Type B pancreatic cell (in vitro differentiated cells): ENCODE measurements at places on chromosomes 2 and 18. TPM values are rescaled to one million over a fixed set of nuclear protein-coding genes. Genes with fewer than 3 reads are reported as not detected.

- DNase-seq, result no peak
- peak overlapping the region; percentile 85 for H3K27ac ChIP-seq
- peaks cover 26% of the 10 kb centered on the region for H3K4me1 ChIP-seq
- peak overlapping the region; percentile 95 for H3K4me3 ChIP-seq
These were observed 2.9 kb upstream of the B4GALT6 start for GRCh38 chr18:31686986-31687928.

- peaks cover 4% of the 10 kb centered on the region for H3K27me3 ChIP-seq
- no peak for DNase-seq
- no peak overlapping the region for H3K27ac ChIP-seq
- H3K4me1 ChIP-seq, result peaks cover 20% of the 10 kb centered on the region
- H3K36me3 ChIP-seq, result no peaks in the 10 kb centered on the region
- H3K4me3 ChIP-seq, result no peak overlapping the region
These were observed 243.3 kb downstream of the TSN start for GRCh38 chr2:121998751-121999150.

DNA sequence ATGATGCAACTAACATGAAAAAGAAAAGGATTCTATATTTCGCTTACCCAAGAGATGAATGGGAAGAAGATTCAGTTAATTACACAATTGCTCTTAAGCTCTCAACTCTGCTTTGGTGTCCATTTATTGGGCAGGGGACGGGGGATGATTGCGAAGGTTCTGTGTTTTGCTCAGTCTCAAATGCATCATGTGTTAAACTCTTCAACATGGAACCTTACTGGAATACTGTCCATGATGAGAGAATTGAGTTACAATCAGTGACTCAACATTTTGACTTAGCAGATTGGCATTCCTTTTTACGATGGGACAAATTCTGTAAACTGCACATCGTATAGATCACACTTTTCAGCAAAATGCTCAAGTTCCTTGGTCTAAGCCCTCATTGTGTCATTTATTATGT is 135.6 kb downstream of the RBMS1 start:
- peaks cover 23% of the 10 kb centered on the region for H3K4me1 ChIP-seq
- no peak for DNase-seq
- no peak overlapping the region for H3K4me3 ChIP-seq
- no peaks in the 10 kb centered on the region for H3K27me3 ChIP-seq
- no peak overlapping the region for H3K27ac ChIP-seq

DNA sequence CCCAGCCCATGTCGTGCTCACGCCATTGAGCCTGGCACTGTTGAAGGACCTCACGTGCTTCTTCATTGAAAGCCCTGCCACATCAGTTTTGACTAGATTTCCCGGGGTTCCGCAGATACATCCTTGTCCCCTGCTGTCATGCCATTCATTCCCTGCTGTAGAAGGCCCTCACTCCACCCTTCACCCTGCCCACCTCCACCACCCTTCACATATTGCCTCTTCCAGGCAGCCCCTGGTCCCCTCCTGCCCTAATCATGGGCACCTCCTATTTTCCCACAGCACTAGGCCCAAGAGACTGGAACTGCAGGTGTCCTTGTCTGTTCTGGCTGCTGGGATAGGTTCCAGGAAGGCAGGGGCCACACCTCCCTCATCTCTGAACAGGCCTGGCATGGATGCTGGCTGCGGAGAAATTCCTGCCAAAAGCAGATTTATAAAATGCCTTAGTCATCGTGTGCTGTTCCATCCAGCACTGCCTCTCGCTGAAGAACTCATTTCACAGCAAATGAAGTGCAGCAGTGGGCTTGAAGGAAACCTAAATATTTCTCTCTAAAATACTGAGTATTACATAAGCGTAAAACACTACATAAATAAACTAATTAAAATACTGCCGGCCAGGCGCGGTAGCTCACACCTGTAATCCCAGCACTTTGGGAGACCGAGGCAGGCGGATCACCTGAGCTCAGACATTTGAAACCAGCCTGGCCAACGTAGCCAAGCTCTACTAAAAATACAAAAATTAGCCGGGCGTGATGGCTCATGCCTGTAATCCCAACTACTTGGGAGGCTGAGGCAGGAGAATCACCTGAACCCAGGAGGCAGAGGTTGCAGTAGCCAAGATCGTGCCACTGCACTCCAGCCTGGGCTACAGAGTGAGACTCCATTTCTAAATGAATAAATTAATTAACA is 38.4 kb downstream of the EIF4E2 start:
- no peak overlapping the region for H3K4me3 ChIP-seq
- H3K27me3 ChIP-seq, result no peaks in the 10 kb centered on the region
- H3K27ac ChIP-seq, result no peak overlapping the region
- peaks cover 6% of the 10 kb centered on the region for H3K36me3 ChIP-seq

TMEM37 gene
- total RNA-seq, result 11.8 and 16.4 TPM in 2 replicates

DNA sequence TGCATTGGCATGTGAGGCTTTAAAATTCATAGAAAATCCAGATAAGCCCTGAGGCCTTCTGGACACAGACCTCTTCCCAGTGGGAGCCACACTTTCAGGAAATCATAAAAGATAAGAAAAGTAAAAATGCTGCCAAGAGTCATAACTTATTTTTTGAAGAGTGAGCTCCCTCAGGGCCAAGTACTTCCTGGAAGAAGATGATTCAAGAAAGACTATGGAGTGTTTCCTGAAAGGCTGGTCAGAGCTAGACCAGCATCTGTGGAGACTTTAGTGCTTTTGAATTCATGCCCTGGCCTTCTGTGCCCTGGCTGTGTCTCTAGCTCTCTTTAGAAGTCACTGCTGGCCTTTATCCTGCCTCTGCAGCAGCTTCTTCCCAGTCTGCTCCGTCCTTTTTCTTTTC is 6.4 kb upstream of the XDH start:
- no peaks in the 10 kb centered on the region for H3K4me1 ChIP-seq
- H3K36me3 ChIP-seq, result no peaks in the 10 kb centered on the region
- no peaks in the 10 kb centered on the region for H3K27me3 ChIP-seq
- no peak overlapping the region for H3K27ac ChIP-seq
- H3K4me3 ChIP-seq, result no peak overlapping the region

MRO gene
- total RNA-seq, result 1.2 and 8.6 TPM in 2 replicates

- no peaks in the 10 kb centered on the region for H3K27me3 ChIP-seq
- no peak for DNase-seq
- H3K4me3 ChIP-seq, result no peak overlapping the region
These were observed 36.0 kb downstream of the CHN1 start for GRCh38 chr2:174969091-174969734.

UPP2 gene
- not detected in 2 replicates for total RNA-seq

- peaks cover 58% of the 10 kb centered on the region for H3K27me3 ChIP-seq
- peaks cover 5% of the 10 kb centered on the region for H3K4me1 ChIP-seq
- H3K27ac ChIP-seq, result no peak overlapping the region
- peak overlapping the region; percentile 76 for H3K4me3 ChIP-seq
These were observed 241.8 kb upstream of the RAB12 start for GRCh38 chr18:8367217-8367988.

DNA sequence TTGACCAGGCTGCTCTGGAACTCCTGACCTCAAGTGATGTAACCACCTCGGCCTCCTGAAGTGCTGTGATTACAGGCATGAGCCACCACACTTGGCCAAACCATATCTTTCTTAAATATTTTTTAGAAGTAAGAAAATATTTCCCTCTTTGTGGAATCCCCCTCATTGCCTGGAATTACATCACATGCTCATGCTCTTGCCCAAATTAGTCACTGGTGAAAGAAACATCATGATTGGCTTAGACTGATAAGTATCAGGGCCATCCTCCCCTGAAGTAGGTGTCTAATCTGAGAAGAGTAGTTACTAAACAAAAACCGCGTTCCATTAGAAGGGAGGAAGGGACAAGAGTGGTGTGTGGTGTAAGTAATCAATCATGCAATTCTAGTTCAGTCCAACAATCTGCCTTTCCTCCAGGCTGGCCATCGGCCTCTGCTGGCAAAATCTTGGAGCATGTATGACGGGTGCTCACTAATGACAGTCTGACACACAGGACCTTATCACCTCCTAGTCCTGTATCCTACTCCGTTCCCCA is 52.3 kb upstream of the SCG2 start:
- H3K36me3 ChIP-seq, result no peaks in the 10 kb centered on the region
- peaks cover 28% of the 10 kb centered on the region for H3K27me3 ChIP-seq
- DNase-seq, result no peak
- no peak overlapping the region for H3K4me3 ChIP-seq
- peak overlapping the region; percentile 4 for H3K27ac ChIP-seq

DNA sequence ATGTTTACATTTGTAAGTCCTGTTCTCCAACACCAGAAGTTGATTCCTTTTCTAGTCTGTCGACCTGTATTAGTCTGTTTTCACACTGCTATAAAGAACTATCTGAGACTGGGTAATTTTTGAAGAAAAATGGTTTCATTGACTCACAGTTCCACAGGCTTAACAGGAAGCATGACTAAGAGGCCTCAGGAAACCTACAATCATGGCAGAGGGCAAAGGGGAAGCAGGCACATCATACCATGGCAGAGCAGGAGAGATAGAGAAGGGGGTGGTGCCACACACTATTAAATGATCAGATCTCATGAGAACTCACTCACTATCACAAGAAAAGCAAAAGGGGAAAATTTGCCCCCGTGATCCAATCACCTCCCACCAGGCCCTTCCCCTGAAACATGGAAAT is 112.8 kb upstream of the MAP3K20 start:
- no peaks in the 10 kb centered on the region for H3K27me3 ChIP-seq
- no peak overlapping the region for H3K27ac ChIP-seq
- H3K36me3 ChIP-seq, result no peaks in the 10 kb centered on the region
- DNase-seq, result no peak
- peaks cover 27% of the 10 kb centered on the region for H3K4me1 ChIP-seq
- no peak overlapping the region for H3K4me3 ChIP-seq

DNA sequence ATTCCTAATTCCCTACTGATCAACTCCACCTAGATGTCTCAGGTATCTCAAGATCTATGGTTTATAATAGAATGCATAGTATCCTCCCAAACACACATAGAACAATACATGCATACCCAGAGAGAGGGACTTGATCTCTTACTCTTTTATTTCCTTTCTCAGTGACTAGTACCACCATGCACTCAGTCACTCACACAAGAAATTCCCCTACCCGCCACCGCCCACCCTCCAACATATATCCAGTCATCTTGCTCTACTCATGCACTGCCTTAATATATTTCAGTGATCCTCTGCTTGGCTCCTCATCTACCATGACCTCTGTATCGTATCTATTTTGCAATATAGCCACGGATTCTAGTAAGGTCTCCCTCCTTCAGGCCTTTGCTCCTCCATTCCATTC is 996.9 kb downstream of the LRP1B start:
- no peak overlapping the region for H3K27ac ChIP-seq
- H3K36me3 ChIP-seq, result no peaks in the 10 kb centered on the region
- H3K4me1 ChIP-seq, result no peaks in the 10 kb centered on the region
- DNase-seq, result no peak

DNA sequence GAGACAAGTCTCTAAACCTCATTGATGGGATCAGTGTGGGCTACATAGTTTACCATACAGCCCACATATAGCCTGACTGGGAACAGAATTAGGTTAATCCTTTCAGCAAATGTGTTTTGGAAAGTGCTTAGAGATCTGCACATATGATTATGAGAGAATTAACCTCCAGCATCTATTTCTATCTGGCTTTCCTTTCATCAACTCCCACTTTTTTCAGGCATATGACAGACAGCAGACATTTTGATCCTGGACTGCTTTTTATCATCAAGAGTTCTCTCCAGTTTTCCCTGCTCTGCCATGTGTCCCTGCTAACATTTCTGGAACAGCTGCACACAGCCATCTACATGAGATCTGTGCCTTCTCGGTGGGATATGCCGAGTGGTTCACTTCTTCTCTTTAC is 139.5 kb upstream of the LRP1B start:
- H3K4me1 ChIP-seq, result no peaks in the 10 kb centered on the region
- H3K27ac ChIP-seq, result no peak overlapping the region
- no peak overlapping the region for H3K4me3 ChIP-seq
- no peaks in the 10 kb centered on the region for H3K36me3 ChIP-seq
- DNase-seq, result no peak

TANC1 gene
- 56.9 and 138 TPM in 2 replicates for total RNA-seq

DCDC2C gene
- total RNA-seq, result not detected in 2 replicates

- no peak overlapping the region for H3K27ac ChIP-seq
- no peak for DNase-seq
- peaks cover 12% of the 10 kb centered on the region for H3K36me3 ChIP-seq
- peak overlapping the region; percentile 81 for H3K4me3 ChIP-seq
- H3K27me3 ChIP-seq, result peaks cover 55% of the 10 kb centered on the region
These were observed 413 bp downstream of the ALKAL2 start for GRCh38 chr2:287471-287885.

GRCh38 chr18:30465096-30465495 is 577.4 kb downstream of the DSC3 start:
- no peaks in the 10 kb centered on the region for H3K27me3 ChIP-seq
- no peak overlapping the region for H3K27ac ChIP-seq
- H3K4me1 ChIP-seq, result no peaks in the 10 kb centered on the region
- no peak for DNase-seq
- no peaks in the 10 kb centered on the region for H3K36me3 ChIP-seq

DNA sequence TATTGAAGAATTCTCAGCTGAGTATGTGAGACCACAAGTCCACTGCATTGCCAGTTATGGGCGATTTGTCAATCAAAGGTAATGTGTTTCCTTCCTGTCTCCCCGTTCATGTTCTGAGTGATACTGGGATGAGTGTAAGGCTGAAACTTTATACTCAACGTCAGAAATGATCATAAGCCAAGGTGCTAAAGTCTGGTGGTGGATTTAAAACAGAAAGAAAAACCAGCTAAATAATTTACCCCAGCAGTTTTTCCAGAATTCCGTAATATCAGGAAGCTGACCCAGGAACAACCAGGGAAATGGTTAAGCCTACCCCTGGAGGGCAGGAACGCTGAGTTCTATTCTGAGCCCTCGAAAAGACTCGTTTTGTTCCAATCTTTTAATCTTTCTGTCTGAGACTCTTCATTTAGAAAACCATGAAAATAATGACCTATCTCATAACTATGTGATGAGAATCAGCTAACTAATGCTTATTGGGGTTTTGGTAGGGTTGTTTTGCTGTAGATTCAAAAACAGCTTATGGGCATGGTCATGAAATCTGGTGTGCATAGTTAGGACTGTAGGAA is 149.6 kb downstream of the LAMA3 start:
- H3K36me3 ChIP-seq, result no peaks in the 10 kb centered on the region
- H3K27me3 ChIP-seq, result no peaks in the 10 kb centered on the region
- H3K27ac ChIP-seq, result no peak overlapping the region
- H3K4me3 ChIP-seq, result no peak overlapping the region
- no peak for DNase-seq
- no peaks in the 10 kb centered on the region for H3K4me1 ChIP-seq

- peaks cover 8% of the 10 kb centered on the region for H3K4me1 ChIP-seq
- H3K27ac ChIP-seq, result no peak overlapping the region
- peak overlapping the region; percentile 64 for H3K4me3 ChIP-seq
- H3K36me3 ChIP-seq, result no peaks in the 10 kb centered on the region
- no peak for DNase-seq
These were observed 1.6 kb downstream of the WDR7 start for GRCh38 chr18:56652802-56653201.

GATA6 gene
- total RNA-seq, result 37.7 and 39.8 TPM in 2 replicates

GRCh38 chr18:53796040-53796729 is 428.3 kb downstream of the MBD2 start:
- H3K4me3 ChIP-seq, result no peak overlapping the region
- no peaks in the 10 kb centered on the region for H3K4me1 ChIP-seq
- H3K36me3 ChIP-seq, result no peaks in the 10 kb centered on the region
- no peak overlapping the region for H3K27ac ChIP-seq
- DNase-seq, result no peak
- no peaks in the 10 kb centered on the region for H3K27me3 ChIP-seq

FARP2 gene
- 62.5 and 71.1 TPM in 2 replicates for total RNA-seq
